ENCODE measurements at places on chromosomes 5 and 9. TPM values are rescaled to one million over a fixed set of nuclear protein-coding genes. Genes with fewer than 3 reads are reported as not detected.

Gene SLC36A2
- polyA plus RNA-seq, result 12.7 TPM

Gene PKD2L2
- 0.84 TPM for polyA plus RNA-seq

Gene GAS1
- 49.8 TPM for polyA plus RNA-seq

GRCh38 chr5:102807878-102808502 lies 52.9 kb downstream of the PAM start:
- DNase-seq, result no peak

- no peak for DNase-seq
These were observed 153.7 kb downstream of the TLE1 start for GRCh38 chr9:81535542-81536241.

- no peak for DNase-seq
These were observed 14.3 kb upstream of the PSMB7 start for GRCh38 chr9:124429530-124429867.

DNA sequence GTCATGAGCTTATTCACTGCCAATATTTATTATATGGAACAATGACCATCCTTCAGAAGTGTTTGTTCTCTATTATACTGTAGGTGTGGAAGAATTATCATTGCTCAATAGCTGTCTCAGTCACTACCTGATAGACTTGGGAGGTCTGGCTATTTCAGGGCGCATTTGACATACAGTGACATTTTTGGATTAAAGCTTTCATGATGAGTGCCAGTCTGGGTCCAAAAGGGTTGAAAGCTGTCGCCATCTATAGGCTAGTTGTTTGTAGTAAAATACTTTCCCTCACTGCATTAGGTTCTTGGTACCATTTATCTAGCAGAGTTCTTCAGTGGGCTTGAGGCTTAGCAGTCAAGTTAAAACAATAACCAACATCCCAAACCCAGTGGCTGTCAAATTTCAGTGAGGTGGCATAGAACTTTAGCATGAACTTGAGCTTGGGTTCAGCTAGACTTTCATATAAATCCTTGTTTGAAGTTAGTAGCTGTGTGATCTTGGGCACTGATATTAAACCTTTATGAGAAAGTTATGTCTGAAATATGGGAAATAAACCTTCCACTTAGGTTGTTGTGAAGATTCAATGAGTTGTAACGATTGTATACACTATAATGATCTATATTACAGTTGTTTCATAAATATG lies 110.5 kb upstream of the CDKN2B start:
- no peak for DNase-seq

DNA sequence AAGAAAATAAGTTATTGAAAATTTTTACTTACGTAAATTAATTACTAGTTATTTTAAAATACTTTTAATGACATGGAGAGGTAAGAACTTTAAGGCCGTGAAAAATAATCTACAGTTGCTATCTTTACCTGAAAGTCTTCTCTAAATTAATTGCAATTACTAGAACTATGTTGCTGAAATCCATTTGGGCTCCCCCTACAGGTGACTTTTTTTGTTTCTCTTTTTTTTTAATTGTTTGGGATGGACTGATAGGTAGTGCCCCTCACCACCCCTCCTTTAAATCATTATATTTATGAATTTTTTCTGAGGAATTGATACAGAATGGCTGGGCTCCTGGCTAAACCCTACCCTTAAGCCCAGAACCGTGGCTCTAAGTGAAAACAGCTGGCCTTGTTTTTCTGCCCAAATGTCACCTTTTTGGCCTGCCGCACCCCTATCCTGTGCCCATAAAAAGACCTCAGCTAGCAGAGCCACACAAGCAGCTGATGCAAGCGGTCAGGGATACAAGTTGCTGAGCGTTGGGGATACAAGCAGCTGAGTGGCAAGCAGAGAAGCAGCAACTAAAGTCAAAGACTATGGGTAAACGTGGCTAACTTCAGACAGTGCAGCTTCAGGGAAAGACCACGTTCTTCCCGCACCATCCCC lies 315.2 kb upstream of the ACO1 start:
- DNase-seq, result no peak

DNA sequence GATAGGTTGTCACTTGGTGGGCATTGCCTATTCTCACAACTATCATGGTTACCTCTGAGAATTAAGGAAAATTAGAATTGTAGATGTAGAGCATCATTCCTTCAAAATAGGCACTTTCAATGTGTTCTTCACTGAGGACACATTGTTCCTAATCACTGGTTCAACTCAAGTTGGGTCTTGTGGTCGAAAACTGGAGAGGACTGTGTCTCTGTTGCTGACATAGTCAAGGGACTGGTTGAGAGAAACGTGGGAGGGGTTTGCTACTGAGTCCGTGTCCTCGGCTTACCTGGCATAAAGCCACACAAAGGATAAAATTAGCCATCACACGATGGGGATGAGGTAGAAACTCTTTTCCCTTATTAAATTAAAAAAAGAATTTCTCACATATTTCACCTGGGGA lies 205.9 kb upstream of the CD180 start:
- no peak for DNase-seq

- no peak for DNase-seq
These were observed 117.5 kb downstream of the ZNF608 start for GRCh38 chr5:124628721-124629596.

- no peak for DNase-seq
These were observed 31.1 kb downstream of the FOXD1 start for GRCh38 chr5:73417303-73418034.

DNA sequence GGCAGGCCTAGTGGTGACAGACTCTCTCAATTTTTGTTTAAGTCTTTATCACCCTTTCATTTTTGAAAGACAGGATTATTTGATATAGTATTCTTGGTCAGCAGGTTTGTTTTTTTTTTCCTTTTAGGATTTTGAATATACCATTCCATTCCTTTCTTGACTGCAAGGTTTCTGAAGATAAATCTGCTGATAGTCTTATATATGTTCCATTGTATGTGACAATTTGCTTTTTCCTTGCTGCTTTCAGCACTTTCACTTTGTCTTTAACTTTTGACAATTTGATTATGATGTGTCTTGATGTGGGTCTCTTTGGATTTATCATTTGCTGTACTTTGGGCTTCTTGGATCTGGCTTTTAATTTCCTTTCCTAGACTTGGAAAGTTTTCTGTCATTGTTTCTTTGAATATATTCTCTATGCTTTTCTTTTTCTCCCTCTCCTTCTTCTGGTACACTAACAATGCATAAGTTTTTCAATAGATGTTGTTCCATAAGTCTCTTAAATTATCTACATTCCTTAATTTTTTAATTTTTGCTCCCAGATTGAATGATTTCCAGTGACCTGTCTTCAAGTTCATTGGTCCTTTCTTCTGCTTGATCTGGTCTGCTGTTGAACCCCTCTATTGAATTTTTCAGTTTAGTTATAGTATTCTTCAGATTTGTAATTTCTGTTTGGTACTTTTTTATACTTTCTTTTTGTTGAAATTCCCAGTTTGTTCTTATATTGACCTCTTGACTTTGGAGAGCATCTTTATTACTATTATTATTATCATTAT lies 14.6 kb upstream of the FBXW2 start:
- no peak for DNase-seq

DNA sequence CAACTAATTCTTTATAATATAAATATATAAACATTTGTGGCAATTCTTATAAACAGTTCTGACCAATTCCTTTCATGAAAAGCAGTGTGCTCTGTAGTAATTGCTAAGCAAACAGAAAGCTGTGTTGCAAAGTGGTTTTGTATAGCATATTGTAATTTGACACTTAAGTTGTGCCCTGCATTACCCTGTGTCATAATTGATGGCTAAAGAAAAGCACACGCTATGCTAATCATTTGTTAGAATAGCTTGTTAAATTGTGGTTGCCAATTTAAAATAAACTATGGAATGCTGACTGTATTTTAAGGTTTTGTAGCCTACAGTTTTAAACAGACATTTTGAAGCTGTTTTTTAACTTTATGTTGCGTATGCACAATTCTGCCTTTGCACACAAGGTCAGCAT lies 140.0 kb downstream of the PBX3 start:
- DNase-seq, result no peak

DNA sequence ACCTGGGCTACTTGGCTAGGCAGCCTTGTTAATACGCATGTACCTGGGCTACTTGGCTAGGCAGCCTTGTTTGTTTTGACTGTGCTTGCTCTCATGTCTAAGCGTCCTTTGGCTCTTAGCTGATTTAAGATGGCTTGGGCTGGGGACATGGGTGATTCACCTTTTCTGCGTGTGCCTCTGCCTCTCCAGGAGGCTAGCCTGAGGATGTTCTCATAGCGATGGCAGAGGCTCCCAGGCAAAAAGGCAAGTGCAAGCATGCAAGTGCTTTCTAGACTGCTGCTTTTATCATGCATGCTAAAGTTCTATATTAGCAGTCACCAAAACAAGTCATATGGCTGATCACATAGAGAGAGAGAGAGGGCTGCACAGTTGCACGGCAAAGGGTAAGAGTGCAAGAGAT lies 300.5 kb downstream of the IRX1 start:
- no peak for DNase-seq

DNA sequence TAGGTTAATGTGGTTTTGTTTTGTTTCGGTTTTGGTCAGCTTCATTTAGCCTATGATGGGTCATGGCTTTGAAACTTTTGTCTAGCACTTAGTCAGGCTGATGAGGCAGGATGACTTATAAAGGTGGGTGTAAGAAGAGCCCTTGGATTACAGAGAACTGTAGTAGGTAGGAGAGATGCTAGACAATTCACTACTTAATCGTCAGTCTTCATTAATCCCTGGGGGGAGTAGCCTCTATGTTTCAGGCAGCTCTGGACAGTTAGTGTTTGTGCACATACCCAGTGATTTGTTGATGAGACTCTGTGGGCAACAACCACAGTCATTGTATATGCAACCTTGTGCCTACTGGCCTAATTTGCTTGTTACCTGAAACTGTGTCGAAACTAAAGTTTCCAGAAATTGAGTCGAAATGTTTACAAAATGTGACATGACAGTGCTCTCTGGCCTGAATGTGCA lies 113.3 kb downstream of the MTREX start:
- DNase-seq, result no peak

DNA sequence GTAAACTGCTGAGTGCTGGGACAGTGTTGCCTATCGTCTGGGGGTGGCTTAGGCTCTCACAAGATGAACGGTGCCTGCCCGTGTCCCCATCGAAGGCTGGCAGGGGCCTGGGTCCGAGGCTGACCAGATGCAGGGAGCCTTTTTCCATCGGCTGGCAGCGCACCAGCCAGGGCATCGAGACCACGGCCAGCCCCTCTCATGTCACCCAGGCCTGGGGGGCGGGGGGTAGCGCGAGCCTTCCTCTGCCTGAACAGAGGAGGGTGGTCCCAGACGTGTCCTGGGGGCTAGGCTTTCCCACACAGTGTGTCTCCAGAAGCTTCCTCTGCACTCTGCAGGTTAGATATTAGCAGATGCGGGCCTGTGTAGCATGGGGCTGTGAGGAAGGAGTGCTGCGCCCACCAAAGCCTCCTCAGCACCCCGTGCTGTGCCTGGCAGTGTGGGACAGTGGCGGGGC lies 17.3 kb downstream of the FGD3 start:
- DNase-seq, result no peak

DNA sequence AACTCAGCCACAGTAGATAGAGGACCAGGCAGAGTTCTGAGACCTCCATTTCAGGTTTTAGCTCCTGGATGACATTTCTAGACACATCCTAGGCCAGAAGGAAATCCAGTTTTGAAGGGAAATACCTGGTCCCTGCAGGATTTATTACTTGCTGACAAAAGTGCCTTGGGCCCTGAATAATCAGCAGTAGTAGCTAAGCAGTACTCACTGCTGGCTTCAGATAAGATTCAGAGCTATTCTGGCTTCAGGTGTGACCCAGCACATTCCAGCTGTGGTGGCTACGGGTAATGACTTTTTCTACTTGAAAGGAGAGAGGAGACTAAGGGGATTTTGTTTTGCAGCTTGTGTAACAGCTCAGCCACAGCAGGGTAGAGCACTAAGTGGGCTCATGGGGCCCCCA lies 34.0 kb downstream of the NDUFAF2 start:
- no peak for DNase-seq

Data from left renal cortex interstitium (tissue), 4 donors.